ENCODE measurements at places on chromosomes 3 and 15.

GRCh38 chr3:33364531-33365128 is 75.6 kb downstream of the UBP1 start:
- DNase-seq, result no peak

DNA sequence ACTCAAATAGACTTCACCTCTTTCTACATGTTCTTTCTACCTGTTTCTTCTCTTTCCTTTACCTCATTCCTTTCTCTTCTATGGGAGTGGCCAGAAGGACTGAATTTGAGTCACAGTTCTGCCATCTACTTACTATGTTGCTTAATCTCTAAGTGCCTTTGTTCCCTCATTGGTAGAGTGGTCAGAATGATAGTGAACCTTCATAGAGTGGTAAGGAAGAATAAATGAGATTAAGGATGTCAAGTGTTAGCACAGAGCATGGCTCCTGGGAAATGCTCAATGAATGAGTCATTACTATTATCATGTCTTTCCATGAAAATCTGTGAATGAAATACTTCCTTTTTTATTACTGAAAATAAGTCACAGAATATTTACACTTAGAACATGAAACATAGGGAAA is 17.5 kb downstream of the TMEM207 start:
- no peak for DNase-seq

DNA sequence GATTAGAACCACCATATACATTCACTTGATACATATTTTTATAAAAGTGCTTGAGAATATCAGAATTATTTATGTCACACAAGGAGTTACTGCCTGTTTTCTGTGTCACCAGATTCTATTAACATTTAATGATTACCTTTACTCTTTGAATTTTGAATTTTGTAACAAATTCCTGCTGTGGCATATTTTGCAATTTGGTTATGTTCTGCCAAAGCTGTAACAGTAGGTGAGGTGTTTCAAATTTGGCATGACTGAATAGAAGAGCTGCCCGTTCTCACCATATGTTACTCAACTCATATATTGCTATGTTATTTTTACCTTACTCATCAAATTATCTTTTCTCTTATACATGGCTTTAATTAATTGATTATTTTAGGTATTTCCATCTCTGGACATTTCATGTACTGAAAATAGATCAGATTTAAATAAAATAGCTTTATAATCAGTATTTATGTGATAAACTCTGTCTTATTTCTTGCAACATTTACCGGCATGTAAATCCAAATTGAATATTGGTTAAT is 18.9 kb downstream of the PML start:
- DNase-seq, result no peak

- DNase-seq, result no peak
Observed at GRCh38 chr15:63449731-63450130, 54.7 kb upstream of the USP3 start.

All from RPMI8226 (cell line).